Lung (tissue), 17 donors: ENCODE measurements at places on chromosomes 7 and 10.

DNA sequence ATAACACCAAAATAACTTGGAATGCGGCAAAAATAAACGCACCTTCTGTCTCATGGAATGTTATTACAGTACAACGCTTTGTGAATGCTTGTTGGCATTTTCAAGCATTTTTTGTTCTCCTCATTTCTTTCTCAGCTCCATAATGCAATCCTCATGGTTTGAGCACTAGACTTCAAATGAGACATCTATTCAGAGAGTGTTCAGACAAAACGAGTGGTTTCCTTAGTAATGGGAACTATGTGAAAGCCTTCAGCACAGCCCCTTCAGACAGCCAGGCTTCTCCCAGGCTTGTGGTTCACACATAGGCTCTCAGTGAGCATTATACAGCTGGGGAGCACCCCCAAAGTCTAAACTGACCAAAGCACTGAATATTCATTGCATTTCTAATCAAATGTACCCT lies 8.6 kb upstream of the LRRN3 start:
- DNase-seq, result no peak
- H3K27me3 ChIP-seq, result no peaks in the 10 kb centered on the region
- H3K4me3 ChIP-seq, result no peak overlapping the region
- no peak overlapping the region for H3K27ac ChIP-seq

DNA sequence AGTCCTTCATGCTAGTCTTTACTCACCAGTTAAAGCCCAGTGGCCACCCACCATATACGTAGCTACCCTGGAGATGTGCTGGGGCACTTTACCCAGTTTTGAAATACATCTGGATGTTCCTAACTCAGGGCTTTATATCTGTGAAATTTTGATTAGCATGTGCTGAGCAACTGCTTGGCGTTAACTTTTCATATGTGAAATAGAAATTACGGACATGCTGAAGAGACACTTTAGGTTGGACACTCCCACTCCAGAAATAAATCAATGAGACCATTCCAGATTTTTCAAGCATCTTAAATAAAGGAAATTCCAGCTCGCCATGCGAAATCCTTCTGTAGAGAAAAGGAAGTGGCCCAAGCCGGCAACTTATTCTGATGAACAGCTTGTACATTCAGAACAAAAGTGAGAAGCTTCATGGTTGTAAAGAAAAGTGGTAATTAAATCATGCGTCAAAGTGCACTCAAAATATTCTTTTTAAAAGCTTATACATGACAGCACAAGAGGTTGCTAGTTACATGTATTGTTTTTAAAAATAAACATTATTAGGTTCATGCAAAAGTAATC lies 153.5 kb upstream of the ITGB1 start:
- DNase-seq, result no peak
- no peak overlapping the region for H3K4me3 ChIP-seq

DNA sequence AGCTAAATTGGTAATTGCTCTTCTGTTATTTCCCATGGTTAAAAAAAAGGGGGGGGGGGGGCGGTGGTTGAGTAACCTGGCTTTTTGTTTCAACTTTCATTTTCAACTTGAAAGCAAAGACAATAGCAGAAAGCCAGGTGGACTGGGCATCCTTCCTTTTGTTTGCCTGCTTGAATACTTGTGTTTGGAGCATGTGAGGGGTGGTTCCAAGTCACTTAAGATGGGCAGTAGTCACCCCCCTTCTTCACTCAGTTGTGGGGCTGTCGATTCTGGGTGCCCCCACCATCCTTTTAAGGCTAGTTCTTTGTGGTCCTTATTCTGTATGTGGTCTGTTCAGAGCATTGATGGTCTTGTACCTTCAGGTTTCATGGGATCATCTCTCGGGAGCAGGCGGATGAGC lies 165.6 kb upstream of the PRR15 start:
- no peak overlapping the region for H3K27ac ChIP-seq
- peaks cover under 1% of the 10 kb centered on the region for H3K27me3 ChIP-seq

DNA sequence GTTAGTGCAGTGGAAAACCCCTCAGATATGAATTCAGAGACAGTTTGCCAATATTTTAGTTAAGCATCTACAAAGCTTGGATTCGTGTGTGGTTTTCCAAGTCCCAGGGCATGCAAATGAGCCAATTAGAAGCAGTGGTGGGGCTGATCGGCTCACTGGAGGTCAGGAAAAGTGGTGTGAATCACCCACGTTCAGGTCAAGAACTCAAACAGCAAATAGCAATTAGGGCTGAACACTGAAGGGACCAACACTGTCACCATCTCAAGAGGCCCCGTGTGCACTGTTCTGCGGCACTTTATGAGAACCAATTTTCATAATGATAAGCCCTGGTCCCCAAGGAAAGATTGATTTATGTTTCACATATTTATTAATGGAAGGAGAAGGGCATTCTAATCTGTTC lies 68.9 kb downstream of the ADARB2 start:
- peaks cover 12% of the 10 kb centered on the region for H3K27me3 ChIP-seq
- H3K27ac ChIP-seq, result no peak overlapping the region
- no peaks in the 10 kb centered on the region for H3K36me3 ChIP-seq
- no peak for DNase-seq
- no peaks in the 10 kb centered on the region for H3K4me1 ChIP-seq

- no peak overlapping the region for H3K27ac ChIP-seq
- DNase-seq, result no peak
- H3K36me3 ChIP-seq, result no peaks in the 10 kb centered on the region
- H3K4me1 ChIP-seq, result no peaks in the 10 kb centered on the region
- H3K27me3 ChIP-seq, result no peaks in the 10 kb centered on the region
Measured at GRCh38 chr10:77226452-77226851, 411.2 kb downstream of the KCNMA1 start.
